ENCODE measurements at places on chromosomes 7 and 10.

DNA sequence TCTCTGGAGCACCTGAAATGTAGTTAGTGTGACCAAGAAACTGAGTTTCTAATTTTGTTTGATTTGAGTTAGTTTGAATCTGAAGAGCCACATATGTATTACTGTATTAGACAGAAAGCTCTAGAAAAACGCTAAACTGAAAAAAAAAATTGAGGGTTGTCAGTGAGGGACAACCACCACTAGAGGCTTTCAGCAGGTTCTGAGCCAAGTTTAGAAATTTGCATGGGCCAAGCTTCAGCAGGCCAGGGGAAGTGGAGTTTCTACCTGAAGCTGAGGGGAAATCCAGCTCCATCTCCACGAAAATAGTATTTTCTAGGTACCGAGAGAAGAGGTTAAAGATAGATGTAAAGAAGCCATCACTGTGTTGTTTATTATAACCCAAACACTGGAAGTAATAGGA, 77.9 kb upstream of the PLXNA4 start:
- DNase-seq = no peak

DNA sequence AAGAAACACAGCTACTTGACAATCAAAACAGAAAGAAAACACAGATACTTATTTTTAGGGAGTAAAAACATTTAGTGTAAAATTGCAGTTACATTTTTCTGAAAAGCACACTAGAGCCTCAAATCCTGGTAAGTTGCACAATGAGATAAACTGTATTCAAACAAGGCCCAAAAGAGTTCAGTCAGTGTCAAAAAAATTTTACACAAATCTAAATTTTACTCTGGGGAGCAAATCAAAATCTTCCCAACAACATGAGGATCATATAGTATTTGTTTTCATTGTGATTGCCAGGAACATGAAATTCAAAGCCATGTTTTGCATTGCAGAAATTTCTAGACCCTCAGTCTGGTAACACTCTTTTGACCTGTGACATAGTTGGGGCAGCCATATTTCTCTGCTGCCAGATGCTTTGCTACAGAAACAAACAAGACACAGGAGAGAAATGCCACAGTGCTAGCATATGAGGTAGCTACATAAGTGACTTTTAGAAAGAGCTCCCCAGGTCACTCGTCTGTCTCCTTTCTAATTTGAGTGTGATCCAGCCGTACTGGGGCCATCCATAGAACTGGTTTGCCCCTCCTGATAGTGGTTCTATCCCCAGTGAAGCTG, 49.6 kb downstream of the PDE1C start:
- no peak for DNase-seq

GRCh38 chr7:69232445-69233376, 365.6 kb upstream of the AUTS2 start:
- DNase-seq = no peak

GRCh38 chr7:82624337-82624736, 180.8 kb upstream of the CACNA2D1 start:
- peak; percentile 74 for DNase-seq

GRCh38 chr7:120992965-120993494, 4.5 kb downstream of the CPED1 start:
- DNase-seq = no peak

GRCh38 chr7:8536431-8536830, 103.0 kb downstream of the NXPH1 start:
- DNase-seq = no peak

DNA sequence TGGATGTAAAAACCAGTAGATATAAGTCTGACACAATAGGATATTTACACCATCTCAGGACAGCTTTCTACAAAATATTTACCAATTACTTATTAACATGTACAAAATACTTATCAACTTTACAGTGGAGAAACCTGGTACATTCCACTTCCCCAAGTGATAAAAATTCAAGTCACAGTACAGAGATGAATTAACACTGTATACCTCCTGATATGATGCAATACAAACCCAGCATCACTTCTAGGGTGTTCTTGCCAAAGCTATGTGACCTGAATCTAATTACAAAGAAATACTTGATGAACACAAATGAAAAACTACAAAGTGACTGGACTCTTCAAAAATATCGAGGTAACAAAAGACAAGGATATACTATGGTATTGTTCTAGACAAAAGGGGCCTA, 156.4 kb upstream of the FGFR2 start:
- DNase-seq = no peak

DNA sequence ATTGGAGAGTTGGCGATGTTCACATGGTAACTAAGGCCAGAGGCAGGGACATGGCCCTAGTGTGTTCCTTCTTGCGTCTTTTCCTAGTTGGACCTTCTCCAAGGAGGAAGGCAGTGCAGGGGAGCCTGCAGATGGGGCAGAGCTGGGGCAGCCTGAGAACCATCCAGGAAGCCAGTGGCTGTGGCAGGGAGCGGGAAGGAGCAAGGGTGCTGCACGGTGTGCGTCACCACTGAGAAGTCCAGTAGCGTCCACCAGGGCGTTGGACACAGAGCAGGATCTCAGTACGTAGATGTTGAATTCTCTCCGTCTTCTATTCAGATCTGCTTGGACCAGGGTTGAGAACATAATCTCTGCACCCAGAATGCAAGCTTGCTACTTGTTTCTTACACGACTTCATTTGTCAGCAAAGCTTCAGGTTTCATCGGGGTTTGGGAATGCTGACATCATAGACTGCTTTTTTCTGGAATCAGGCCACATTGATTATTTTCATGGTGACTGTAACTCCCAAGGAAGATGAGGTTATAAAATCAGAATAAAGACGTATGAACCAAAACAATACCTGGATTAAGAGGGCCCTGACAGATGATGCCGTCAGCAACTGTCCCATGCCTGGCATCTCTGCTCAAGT, 130.3 kb downstream of the HECW1 start:
- DNase-seq = no peak

DNA sequence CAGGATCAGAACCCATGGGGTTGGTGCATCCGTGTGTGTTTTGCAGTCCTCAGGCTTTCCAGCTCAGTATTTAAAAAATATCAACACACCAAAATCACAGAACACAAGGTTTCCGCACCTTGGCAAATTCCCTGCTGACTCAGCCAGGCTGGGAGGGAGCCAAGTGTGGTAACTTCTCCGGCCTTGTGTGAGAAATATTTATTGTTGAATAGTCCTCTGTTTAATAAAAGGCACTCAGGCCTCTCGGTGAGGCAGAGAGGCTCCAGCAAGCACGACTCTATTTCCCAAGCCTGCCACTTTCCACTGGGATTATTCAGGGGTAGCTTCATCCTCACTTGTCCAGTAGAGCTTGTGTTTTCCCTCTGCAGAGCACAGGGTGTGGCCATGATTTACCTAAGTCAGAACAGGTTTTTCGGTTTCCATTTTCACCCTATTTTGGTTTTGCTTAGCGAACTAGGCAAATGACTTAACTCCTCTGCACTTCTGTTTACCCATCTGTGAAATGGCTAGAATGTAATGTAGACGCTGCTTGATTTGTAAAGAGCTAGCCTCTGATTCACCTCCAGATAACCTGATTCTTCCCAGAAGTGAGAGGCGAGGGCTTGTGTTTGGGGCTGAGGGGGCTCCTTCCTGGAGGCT, 13.0 kb upstream of the CHST15 start:
- DNase-seq = no peak

GRCh38 chr10:128777342-128777741, 651.1 kb upstream of the MKI67 start:
- DNase-seq = no peak

DNA sequence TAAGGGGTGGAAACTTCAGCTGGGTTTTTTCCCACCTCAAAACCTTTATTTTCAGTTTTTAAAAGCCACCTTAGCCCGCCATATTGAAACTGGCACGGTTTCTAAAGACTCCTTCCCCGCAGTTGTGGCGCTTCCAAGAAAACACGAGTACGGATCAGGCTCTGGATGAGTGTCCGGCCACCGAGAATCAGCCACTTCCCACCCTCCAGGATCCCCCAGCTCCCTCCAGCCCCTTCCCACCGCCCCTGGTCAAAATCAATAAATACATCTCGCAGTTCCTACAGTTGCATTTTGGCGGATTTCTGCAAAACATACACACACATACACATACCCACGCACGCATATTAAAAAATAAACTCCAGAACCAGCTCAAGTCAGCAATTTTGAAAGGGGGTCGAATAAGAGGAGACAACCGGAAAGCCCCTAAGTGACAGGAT, 1.1 kb downstream of the SFMBT2 start:
- DNase-seq = no peak

DNA sequence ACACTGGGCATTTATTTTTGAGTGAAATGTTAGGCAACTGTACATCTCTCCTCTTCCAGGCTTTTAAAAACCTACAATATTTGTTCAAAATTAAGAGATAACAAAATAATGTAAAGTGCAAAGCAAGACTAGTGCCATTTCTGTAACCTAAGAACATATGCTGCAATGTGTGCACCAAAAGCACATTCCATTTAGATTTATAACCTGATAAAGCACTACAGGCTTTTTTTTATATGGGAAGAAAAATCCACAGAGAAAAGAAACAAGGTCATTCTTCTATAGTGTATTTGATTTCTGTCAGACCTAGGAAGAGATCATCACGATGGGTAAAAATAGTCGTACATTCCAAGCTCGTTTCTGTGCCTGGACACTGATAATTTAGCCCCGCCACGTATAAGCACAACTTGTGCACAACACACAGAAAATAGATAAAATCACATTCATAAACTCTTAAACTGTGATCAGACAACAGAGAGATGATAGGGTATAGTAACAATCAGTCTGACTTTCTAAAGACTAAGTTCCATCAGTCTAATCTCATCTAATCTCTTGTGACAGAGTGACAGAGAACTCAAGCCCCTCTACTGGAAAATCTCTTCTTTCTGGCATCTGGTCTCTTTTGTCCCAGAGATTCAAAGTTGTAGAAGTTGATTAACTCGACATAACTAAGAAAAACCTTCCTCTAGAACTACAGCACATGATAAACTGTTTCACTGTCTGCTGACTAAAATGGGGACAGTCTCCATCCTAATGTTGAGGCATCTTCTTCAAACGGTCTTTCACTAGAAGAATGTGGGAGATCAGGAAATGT, 6.7 kb downstream of the LAMB1 start:
- DNase-seq = no peak

- DNase-seq = no peak
Observed at GRCh38 chr7:101861218-101861775, 43.9 kb downstream of the CUX1 start.

DNA sequence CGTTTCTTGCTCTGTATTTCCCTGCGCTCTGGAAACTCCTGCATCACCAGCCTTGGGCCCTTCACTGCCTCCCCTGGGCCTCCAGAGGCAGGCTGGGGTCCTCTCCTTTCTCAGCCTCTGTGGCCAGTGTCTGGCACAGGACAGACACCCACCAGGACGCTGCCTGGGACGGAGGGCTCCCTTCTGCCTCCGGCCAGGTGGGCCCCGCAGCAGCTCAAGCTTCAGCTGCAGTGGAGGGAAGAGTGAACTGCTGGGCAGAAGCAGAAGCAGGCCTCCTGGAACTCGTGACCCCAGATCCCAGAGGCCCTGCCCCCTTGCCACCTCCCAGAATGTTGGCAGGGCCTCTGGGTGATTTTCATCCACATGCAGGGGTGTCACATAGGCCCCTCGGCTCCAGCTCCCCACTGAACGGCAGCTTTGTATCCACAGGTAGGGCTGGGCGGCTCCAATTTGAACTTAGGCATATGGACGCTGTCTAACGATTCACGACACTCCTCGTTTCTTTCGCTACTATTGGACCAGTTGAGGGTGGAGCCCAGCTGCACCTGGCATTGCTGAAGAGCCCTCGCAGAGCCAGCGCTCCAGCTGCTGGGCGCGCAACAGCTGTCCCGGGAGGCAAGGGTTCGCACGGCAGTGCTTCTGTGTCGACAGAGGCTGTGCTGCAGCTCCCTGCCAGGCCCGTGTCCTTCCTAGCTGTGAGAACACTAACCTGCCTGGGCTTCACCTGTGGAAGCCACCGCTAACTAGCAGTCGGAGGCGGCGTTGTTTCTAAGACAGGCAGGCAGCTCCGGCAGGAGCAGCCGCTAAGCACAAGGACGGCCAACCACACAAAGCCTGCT, 18.4 kb upstream of the GPR146 start:
- no peak for DNase-seq

Measured in HS-5 (cell line).